ENCODE measurements at places on chromosomes 12 and 14.

DNA sequence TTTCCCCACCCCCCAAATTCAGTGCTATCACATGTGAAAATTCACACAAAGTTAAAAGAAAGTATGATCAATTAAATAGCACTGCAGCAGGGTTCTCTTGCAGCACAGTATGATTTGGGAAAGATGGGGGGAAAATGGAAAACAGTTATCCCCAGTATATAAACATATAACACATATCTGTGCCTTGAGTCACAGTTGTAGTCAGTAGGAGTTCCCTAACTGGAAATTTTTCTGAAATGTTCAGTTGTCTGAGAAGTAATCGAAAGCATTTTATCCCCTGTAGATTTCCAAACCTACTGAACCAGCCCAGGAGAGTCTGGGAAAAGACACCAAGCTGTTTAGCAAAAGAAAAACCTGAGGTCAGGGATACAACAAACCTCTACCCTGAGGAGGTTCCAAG is 47.0 kb downstream of the C12orf50 start:
- no peak for DNase-seq

- peak; percentile 78 for DNase-seq
These were observed 2.1 kb upstream of the SLC2A13 start for GRCh38 chr12:40107803-40108620.

- DNase-seq: peak; percentile 67
These were observed 12.6 kb upstream of the TTC7B start for GRCh38 chr14:90828642-90829487.

DNA sequence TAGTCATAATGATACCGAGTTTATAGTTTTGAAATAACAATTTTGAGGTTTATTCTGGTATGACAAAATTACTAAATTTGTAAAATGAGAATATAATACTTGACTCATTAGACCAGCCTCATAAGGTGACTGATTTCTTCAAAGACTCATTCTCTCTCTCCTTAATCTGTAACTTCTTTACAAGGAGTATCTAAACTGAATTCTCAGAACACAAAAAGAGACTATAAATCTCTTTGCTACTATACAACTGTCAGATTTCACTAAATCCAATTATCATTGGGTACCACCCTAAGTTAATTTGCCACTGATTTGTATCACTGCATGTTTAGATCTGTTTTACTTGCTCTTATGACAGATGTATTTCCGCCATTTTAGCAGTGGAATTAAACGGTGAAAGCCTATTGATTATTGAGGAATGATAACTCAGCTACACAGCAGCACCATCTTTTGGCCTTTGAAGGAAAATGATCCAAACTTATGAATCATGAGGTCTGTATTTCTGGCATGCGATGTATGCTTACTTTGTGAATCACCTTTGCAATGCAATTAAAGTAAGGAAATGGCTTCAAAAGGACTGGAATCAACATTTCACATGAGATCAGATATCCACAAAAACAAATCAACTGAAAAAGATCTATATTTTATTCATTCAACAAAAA is 161.2 kb downstream of the RERGL start:
- no peak for DNase-seq

GRCh38 chr14:71115821-71116567 is 208.7 kb downstream of the PCNX1 start:
- no peak for DNase-seq

- no peak for DNase-seq
These were observed 13.5 kb upstream of the TESPA1 start for GRCh38 chr12:54997929-54998522.

DNA sequence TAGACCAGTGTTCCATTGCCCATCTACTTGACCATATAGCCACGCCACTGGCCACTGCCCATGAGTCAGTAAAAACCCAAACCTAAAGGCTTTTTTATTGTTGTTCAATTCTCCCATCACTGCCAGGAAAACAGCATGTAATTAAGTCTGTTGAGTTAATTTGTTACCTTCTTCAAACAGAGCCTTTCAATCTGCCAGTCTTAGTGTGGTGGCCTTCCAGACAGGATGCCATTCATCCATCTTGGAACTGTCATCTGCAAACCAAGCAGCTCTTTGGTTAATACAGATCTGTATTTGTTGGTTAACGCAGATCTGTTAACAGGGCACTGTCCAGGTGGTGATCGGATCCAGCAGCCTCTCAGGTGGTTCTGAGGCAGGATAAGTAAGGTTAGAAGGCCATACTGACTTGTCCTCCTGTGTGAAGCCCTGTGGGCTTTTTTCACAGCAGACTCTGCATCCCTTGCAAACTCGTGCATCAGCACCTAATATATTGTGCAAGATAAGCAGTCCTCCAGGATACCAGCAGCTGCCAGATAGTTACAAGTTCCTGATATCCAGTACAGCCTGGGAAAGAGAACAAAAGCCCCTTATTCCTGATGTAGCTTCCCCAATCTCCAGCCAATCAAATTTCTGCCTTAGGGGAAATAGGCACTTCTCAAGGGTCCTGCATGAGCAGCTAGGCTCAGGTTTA is 59.1 kb upstream of the DHRS4 start:
- DNase-seq: no peak

DNA sequence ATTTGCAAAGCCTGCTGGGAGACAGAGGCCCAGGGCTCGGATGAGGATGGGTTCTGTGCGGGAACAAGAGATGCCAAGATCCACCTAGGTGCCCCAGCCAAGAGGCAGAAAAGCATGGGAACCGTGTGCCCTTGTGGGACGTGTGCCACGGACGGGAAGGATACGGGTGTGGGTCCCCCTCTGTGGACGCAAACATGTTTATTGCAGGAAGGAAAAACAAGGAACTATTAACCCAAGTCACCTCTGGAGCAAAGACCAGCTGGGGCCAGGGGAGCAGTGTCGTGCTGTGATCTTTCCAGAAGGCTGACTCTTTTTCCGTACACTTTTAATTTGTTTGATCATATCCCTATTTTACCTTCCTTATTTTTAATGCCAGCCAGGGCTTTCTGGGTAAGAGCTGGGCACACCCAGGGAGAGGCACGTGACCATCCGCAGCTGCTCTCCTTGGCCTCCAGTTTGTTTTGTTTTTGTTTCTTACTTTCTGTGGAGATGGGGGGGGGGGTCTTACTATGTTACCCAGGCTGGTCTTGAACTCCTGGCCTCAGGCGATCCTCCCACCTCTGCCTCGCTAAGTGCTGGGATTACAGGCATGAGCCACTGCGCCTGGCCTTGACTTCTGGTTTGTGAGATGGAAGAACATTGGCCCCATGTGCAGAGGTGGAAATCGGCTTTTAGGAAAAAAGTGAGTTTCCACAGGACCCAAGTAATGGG is 20.7 kb downstream of the SCARB1 start:
- DNase-seq: no peak

GRCh38 chr12:57765698-57766463 is 997 bp downstream of the CYP27B1 start:
- no peak for DNase-seq

DNA sequence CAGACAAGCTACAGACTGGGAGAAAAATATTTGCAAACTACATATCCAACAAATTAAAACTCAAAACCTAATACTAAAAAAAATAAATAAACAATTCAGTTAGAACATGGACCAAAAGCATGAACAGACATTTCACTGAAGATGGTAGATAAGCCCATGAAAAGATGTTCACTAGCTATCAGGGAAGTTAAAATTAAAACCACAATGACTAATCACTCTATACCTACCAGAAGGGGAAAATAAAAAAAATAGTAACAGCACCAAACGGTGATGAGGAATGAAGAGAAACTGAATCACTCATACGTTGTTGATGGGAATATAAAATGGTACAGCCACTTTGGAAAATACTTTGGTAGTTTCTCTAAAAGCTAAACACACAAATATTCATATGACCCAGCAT is 31.1 kb upstream of the DHRS7 start:
- no peak for DNase-seq

DNA sequence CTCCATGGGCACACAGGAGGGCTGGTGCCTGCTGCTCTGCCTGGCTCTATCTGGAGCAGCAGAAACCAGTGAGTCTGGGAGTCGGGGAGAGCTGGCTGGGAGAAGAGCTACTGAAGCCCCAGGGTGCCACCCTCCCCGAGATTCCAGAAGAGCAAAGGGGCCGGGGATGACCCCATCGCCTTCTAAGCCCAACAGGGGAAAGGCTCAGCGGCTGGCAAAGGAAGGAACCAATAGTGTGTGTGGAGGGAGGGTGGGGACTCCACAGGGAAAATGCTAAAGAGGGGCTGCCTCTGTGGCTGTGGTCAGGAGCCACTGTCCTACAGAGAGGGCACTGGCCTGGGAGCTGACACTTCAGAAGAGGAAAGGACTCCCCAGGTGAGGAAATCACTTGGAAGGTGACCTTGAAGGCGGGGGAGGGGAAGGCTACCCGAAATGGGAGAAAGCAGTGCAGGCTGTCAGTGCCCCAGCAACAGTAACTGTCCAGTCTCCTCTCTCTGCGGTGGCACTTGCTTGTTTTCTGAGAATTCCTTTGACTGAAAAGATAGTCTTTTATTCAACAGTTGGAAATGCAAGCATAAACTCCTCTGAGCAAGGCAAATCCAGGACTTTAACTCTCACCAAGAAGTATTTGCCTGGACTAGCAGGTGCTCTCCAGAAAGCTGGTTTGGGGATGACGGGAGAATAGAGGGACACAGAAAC is 552 bp downstream of the TAPBPL start:
- DNase-seq: peak; percentile 71

GRCh38 chr14:67577181-67577808 is 22.8 kb downstream of the PIGH start:
- peak; percentile 25 for DNase-seq

GRCh38 chr14:91744068-91744480 is 12.2 kb upstream of the CATSPERB start:
- no peak for DNase-seq

DNA sequence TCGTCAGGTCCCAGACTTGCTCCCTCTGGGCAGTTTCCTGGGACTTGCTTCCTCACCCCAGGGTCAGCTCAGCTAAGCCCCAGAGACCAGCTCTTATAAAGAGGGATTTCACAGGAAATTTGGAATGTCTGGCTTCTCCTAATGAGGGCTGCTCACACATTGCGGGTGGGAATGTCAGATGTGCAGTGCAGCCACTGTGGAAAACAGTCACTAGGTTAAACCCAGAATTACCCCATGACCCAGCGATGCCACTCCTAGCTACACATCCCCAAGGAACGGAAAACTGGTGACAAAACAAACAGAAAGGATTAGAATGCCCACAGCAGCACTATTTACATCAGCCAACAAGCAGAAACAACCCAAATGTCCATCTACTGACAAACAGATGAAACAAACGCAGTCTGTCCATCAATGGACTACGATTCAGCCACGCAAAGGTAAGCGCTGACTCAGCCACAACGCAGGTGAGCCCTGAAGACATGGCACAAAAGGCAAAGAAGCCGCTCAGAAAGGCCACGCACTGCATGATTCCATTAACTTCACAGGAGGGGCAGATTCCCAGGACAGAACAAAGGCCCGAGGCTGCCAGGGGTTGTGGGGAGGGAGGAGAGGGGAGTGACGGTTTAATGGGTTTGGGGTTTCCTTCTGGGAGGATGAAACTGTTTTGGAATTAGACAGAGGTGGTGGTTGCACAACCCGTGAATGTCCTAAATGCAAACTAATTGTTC is 63.0 kb downstream of the NCOR2 start:
- DNase-seq: no peak

DNA sequence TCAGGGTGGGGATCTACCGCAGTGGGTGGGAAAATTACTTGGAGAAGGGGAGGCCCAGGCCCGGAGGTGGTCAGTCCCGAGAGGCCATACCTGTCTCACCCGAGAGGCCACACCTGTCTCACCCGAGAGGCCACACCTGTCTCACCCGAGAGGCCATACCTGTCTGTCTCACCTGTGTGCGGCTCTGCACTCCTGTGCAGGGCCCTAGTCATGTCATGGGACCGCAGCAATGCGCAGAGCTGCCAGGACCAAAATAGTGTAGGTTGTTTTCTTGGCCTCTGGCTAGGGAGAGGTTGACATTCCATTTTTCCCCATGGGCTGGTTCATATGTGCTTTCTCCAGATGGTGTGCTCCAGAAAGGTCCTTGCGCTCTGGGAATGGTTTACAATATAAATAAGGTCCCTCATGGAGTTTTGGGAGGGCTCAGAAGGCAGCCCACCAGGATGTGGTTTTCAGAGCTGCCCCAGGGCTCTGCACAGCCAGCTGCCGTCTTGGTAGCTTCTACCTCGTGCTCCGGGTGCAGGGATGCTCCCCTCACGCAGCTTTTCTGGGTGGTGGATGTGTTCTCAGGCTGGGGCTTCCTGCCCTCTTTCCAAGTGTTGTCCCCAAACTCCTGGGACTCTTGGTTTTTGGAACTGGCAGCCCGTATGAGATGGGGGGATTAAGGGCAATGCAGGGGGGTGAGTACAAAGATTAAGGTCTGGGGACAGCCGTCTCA is 58.2 kb downstream of the CACNA1C start:
- peak; percentile 33 for DNase-seq

- no peak for DNase-seq
These were observed 6.6 kb upstream of the PLEK2 start for GRCh38 chr14:67418401-67419191.

- DNase-seq: no peak
These were observed 1141.3 kb downstream of the BCL11B start for GRCh38 chr14:98130691-98131090.

DNA sequence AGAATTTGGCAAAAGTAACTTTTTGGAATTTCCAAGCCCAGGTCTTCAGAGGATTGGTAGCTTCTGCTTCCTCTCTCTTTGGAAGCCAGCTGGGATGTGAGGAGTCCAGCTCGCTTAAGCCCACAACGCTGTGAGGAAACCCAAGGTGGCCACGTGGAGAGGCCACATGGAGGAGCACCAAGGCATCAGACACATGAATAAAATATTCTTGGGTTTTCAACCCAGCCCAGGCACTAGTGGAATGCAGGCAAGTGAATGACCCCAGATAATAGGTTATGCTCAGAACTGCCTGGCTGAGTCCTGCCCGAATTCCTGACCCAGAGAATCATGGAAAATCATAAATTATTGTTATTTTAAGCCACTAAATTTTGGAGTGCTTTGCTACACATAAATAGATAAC is 119.7 kb upstream of the PARP11 start:
- DNase-seq: no peak

- DNase-seq: no peak
These were observed 26.1 kb upstream of the APOLD1 start for GRCh38 chr12:12759234-12759915.
